Fibroblast of lung (primary cell): ENCODE measurements at places on chromosomes 11 and 22.
A peak's percentile ranks its signal among the peaks of the same experiment; 100 is the strongest.

DNA sequence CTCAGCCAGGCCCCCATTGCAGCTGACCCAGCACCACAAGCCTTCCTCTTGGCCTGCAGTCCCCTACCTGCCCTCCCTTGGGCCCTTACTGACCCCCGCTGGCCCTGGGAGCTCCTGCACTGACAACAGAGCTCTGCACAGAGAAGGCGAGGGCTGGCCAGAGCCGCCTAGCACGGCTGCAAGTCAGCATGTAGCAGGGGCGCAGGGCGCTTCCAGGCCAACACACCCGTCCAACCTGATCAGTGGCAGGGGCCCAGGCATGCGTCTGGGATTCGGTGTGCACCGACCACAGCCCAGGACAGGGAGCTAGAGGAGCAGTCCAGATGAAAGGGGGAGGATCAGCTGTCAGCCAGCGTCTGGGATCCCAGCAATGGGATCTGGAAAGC, 7.6 kb downstream of the WNT7B start:
- DNase-seq: no peak

GRCh38 chr11:23995891-23996290, 501.0 kb upstream of the LUZP2 start:
- peak; percentile 76 for DNase-seq

DNA sequence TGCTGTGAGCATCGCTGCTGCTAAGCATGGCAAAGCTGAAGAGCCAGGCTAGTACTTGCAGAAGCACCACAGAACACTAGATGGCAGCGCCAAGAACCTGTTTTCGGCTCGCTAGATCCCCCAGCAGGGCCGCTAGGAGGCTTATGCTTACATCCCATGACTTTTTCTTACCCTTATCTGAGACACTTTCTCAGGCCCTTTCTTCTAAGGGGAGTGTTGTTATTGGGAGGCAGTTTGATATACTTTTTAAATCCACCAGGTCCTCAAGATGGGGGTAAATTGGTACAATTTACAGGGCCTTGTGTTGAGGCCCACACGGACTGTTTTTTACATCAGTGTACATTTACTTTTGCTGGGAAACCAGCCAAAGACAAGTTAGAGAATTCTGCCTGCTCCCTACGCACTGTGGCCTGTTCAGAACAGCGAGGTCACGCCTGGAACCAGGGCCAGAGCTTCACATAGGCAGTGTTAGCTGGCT, 4.0 kb downstream of the TRIM6 start:
- peak; percentile 86 for DNase-seq

DNA sequence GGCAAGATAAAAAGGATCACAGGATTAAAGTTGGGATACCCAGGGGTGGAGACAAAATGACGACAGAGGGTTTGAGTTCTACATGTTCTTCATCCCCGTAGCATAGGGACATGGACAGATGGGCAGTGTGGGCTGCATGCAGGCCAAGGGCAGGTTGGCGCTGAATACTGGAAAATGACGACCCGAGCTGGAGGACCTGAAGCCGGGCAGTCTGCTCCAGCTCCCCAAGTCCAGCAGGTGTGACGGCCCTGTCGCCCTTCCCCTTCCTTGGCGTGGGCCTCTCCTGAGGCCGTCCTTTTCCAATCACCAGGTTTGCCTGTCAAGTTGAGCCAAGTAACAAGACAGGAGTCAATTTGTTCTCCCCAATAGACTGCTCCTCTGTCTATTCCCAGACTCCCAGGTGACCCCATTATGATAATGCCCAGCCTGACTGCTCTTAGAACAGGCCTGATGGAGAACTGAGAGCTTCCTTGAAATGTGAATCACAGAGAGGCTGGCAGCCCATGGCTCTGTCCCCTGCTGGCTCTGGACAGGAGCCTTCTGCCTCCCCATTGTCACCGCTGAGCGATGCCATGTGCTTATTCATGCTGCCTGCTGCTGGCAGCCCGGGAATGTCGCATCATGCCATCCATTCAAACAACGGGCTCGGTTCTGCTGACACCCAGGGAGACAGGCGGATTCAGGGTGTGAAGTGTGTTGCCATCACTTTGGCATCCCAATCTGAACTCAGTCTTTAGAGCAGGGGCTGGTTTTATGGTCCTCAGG, 392.1 kb downstream of the NTM start:
- no peak for DNase-seq

DNA sequence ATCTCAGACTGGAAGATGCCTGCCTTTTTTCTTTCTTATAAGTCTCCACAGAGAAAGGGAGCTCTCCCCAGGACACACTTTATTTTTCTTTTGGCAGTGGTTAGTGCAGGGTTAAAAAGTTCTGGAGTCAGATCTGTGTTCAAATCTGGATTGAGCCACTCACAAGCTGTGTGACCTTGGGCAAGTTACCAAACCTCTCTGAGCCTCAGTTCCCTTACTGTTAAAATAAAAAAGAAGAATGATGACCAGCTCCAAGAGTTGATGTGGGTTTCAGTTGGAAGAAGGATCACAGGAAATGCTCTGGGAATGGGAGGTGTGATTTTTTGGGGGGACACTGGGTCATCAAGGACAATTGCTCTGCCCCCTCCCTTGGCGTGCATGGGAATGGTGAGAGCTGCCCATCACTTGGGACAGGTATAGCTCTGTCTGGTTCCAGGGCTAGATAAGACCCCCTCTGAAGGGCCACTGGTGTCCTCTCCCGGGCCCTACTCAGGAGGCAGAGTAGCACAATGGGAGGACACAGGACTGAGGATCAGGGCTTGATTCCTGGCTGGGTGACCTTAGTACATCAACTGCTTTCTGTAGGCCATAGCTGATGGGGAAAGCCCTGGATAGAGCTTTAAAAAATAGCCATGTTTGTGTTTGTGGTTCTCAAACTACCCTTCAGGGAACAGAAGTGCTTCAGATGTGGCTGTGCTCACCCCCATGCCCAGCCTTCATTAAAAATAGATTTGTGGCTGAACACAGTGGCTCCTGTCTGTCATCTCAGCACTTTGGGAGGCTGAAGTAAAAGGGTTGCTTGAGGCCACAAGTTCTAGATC, 228.3 kb downstream of the MIAT start:
- DNase-seq: no peak

GRCh38 chr22:42596863-42597530, 17.7 kb downstream of the POLDIP3 start:
- no peak for DNase-seq

GRCh38 chr22:20436768-20437612, 635 bp downstream of the SCARF2 start:
- DNase-seq: peak; percentile 25

DNA sequence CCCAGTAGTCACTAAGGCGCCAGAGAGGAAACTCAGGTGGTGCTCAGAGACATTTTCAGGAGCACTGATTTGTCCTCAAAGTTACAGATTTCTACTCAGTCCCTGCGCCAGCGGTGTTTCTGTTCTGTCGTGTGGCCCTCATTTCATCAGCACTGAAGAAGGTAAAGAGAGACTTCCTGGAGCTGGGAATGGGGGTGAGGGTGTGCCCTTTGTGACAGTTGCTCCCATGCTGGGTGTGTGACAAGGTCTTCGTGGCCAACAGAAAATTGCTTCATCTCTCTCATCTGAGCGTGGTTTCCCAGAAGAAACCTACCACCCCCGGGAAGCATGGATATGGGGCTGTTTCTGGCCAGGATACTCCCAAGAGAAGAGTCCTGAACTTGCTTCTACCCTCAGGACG, 2.0 kb upstream of the PPARA start:
- DNase-seq: no peak

- DNase-seq: peak; percentile 88
These were observed 57.4 kb downstream of the CLMP start for GRCh38 chr11:123137431-123138224.

GRCh38 chr11:70072461-70072860, 5.7 kb upstream of the ANO1 start:
- no peak for DNase-seq

GRCh38 chr11:128180441-128181087, 406.8 kb downstream of the ETS1 start:
- DNase-seq: peak; percentile 95

DNA sequence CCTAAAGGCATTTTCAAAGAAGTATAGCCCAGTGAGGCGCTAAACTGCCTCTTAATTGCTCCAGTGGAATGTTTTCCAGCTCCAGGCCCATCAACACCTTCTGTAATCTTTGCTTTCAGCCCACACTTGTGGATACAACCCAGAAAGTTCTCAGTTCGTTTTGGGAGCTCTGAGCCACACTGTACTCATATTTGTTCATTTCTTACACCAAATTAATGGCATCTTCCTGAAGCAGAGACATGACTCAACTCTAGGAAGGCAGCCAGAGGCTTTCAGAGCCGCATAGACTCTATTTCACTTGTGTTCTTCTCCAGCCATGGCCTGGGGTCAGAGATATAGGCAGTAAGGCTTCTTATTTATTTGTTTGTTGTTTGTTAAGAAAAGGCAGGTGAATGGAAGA, 175.5 kb upstream of the NCAM1 start:
- peak; percentile 43 for DNase-seq

GRCh38 chr11:44608651-44608990, 43.2 kb downstream of the CD82 start:
- DNase-seq: no peak

GRCh38 chr11:111846636-111847035, 24.7 kb downstream of the ALG9 start:
- peak; percentile 86 for DNase-seq

DNA sequence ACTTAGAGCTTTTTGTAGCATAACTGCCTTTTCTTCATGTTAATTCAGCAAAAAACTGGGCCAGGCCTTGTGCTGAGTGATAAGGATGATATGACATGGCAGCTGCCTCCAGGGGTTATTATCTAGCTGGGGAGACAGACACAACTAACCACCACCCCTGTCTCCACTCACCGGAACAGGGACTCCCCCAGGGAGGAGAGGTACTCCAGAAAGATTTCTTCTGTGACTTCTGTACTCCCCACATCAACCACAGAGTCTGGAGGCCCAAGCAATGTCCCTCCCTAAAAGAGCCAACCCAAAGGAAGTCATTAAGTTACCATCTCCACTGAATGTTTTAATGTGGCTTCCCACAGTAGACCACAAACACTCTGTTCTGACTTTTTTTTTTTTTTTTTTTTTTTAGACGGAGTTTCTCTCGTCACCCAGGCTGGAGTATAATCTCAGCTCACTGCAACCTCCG, 14.3 kb upstream of the PMM1 start:
- DNase-seq: peak; percentile 25

DNA sequence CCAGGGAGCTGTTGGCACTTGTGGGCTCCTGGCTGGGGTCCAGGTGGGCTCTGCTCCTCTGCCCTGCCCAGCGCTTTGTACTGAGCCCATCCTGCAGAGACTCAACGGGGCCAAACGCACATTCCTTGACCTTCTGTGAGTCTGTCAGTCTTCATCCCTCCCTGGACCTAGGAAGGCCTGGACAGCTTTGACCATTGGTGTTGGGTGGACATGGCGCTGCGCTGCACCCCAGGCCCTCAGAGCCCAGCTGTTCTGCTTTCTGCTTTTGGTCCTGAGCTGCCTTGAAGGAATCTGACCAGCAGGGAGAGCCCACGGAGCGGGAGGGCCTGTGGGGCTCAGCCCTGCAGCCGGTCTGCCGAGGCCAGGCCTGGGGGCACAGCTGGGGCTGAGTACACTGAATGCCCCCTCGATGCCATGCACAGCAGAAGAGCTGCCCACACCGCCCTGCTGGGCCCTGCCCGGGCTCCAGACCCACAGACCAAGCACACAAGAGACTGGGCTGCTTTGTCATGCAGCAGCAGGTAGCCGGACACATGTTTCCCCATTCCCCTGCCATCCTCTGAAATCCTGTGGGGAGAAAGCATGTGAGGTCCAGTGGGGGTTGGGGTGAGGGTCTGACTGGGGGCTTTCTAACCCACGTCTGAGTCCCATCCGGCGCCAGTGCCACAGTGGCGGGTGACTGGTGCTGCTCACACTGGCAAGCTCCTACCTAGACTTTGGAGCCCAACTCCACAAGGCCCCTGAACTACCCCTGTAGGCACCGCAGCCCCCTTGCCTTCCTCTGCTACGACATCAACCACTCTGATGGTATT, 24.1 kb upstream of the CCDC188 start:
- peak; percentile 15 for DNase-seq

DNA sequence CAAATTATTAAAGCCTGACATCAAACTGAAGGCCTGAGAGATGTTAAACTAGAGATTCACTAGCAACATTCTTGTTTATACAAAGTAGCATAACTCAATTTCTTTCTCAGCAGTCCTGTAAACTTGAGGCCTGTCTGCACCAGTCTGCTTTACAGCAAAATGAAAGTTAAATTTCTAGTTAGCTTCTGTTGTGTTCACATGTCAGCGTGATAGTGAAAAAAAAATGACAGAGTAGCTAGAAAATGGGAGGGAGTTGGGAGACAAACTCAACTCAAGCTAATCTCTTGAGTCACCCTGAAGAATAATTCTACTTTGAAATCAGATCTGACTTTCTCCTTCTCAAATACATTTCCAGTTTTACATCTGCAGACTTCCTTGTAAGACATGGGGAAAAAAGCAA, 6.5 kb downstream of the RBFOX2 start:
- DNase-seq: peak; percentile 70

- DNase-seq: no peak
These were observed 307.5 kb downstream of the NTM start for GRCh38 chr11:131677828-131678470.
